ENCODE measurements at places on chromosomes 16 and 17.

DNA sequence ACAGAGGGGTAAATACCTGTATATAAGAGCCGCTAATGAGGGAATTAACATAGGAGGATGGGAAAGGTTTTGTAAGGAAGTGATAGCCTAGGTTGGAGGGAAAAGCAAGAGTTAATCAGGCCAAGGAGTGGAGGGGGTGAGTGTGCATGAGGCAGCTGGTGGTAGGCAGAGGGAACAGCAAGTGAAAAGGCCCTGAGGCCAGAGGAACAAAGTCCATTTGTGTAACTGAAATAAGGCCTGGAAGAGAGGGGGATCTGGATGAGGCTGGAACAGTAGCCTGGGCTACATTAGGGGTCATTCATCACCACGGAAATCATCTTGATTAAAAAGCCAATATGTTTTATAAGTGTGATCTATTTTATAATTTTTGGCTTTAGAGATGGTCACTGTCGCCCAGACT lies 45.7 kb downstream of the FZD2 start:
- no peak for DNase-seq

GRCh38 chr16:12178251-12178990 lies 201.9 kb downstream of the SNX29 start:
- no peak for DNase-seq

DNA sequence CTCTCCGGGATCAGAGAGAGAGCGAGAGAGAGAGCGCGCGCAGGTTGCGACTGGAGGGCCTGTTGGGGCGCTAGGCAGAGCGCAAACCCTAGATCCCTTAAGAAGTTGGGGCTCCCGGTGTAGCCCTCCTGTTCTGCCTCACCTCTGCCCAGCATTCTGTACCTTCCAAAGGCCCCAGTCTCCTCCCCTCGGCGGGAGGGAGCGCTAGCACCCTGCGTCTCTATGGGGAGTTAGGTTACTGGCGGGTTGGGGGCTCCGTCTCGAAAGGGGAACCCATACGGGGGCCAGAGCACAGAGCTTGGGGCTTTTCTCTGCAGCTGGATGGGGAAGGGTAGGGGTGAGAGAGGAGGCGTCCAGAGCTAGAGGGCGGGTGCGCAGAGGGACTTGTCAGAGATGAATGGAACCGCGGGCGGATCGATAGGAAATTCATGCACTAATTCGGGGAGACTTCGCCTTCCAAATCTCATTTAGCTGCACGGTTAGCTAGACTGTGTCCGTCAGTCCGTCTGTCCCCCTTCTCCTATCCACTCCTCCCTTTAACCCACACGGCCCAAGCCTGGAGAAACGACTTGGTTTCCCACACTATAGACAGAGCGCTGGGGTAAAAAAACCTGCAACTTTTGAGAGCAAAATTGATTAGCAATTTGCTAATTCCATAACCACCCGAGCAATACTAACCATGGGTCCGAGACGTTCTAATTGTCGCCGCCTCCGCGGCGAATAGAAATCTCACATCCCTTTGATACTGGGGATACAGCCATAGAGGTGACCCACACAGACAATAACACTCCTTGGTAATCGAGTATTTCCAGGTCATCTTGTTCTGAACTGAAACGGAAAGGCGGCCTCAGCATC lies 693 bp upstream of the HOXB4 start:
- no peak for DNase-seq

DNA sequence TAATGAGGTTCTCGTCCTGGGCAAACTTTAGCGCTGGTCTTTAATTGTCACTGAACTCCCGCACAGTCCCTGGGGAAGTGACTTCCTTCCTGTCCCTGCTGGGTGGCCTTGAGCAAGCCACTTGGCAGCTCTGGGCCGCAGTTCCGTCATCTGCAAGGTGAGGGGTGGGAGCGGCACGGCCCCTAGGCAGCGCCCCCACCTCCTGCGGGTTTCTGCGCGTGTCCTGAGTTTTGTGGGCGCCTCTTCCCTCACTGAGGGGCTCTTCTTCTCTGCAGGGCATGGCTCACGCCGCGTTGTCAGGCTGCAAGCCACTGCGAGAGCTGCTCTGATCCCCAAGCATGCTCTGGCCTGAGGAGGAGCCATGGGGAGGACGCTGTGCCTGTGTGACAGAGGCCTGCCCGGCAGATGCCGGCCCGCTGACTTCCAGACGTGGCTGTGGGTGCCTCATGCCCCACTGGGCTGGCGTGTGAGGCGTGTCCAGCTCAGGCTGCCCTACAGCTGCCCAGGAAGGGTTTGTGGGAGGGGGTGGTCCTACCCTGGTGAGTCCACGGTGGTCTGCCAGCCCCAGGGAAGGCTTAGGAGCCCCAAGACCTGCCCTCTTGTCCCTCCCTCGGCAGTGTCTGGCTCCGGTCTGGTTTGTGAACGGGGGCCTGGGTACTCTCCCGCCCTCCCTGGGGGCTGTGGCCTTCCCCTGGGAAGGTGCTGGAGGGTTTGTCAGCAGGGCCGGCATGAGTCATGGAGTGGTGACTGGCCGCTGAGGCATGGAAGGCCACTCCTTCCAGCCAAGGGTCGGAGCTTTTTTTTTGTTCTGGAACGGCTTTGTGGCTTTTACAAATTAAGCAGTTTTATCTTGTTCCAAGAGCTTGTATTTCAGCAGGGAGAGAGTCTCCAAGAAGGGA lies 182.0 kb downstream of the SEC14L1 start:
- DNase-seq = no peak

DNA sequence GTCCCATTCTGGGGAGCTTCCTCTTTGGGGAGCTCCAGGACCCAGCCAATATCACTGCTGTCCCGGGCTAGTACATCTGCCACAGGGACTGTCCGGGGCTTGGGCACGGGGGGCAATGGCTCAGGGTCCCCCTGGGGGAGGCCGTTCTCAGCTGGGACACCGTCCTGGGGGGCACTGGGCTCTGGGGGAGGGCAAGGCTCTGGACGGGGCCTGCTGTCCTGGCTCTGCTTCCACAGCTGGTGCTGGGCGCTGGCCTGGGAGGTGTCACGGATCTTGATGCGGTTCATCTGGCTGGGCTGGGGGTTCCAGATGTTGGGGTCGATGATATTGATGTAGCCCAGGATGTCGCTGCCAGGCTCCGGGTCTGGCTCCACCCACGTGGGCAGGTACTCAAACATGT lies 26.1 kb downstream of the SLC5A10 start:
- no peak for DNase-seq

GRCh38 chr16:64869781-64870180 lies 252.1 kb downstream of the CDH11 start:
- DNase-seq = no peak

DNA sequence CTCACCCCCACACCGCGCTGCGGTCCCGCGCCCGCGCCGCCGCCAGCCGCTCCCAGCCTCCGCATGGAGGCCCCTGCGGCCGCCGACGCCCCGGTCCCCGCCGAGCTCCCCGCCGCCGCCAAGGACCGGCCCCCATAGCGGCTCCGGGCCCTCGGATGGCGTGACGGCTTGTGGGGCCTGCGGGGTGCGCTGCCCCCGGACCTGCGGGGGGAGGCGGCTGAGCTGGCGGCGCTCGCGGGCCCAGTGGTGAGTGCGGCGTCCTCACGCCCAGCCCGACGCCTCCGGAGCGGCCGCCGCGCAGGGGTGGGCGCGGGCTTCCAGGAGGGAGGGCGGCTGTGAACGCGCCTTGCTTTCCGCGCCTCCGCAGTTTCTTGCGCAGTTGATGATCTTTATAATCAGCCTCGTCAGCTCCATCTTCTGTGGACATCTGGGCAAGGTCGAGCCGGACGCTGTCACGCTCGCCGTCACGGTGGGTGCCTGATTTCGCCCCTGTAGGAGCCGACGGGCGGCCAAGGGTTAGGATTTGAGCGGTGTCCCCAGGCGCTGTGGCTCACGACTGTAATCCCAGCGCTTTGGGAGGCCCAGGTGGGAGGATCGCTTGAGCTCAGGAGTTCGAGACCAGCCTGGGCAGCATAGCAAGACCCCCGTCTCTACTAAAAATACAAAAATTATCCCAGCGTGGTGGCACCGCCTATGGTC lies 46.4 kb downstream of the SLC47A1 start:
- DNase-seq = no peak

- DNase-seq = no peak
Observed at GRCh38 chr17:43999024-43999423, 5.4 kb upstream of the NAGS start.

All from substantia nigra (tissue), 51 donors.